ENCODE measurements at places on chromosomes 4 and X. TPM values are rescaled to one million over a fixed set of nuclear protein-coding genes. Genes with fewer than 3 reads are reported as not detected.
A peak's percentile ranks its signal among the peaks of the same experiment; 100 is the strongest.

GRCh38 chr4:180949424-180950213 lies 1293.6 kb upstream of the TENM3 start:
- DNase-seq, result no peak
- H3K27me3 ChIP-seq, result no peaks in the 10 kb centered on the region
- H3K36me3 ChIP-seq, result no peaks in the 10 kb centered on the region

DNA sequence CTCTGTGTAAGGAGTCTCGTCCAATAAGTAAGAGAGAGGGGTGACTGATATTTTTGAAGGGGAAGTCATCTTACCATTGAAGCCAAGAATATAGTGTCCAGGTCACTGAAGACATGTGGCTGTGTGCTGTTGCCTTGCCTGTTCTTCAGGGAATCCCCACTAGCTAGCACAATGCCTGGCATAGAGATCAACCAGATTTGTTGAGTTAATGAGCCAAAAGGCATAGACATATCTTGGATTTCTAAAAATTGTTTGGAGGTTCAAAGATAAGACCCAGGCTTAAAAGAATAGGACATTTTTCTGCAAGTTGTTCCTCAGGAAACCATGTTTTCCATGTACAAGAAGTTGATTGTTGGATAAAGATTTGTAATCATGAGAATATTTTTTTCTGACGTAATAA lies 119.3 kb upstream of the DKK2 start:
- no peaks in the 10 kb centered on the region for H3K27me3 ChIP-seq
- H3K4me1 ChIP-seq, result no peaks in the 10 kb centered on the region
- no peak overlapping the region for H3K4me3 ChIP-seq
- DNase-seq, result no peak

CCDC160 gene
- 1.5 TPM for total RNA-seq

TAF7L gene
- 0.27 TPM for total RNA-seq

GRCh38 chr4:48704091-48704802 lies 75.8 kb downstream of the FRYL start:
- no peak overlapping the region for H3K4me3 ChIP-seq
- H3K27me3 ChIP-seq, result no peaks in the 10 kb centered on the region
- no peak overlapping the region for H3K27ac ChIP-seq
- H3K36me3 ChIP-seq, result peaks cover 2% of the 10 kb centered on the region
- DNase-seq, result no peak

GPM6B gene
- total RNA-seq, result 21.5 TPM

NUP54 gene
- 34.2 TPM for total RNA-seq

GRCh38 chrX:52424656-52425055 lies 55.8 kb downstream of the XAGE2 start:
- peaks cover 5% of the 10 kb centered on the region for H3K4me1 ChIP-seq
- no peaks in the 10 kb centered on the region for H3K36me3 ChIP-seq
- no peaks in the 10 kb centered on the region for H3K27me3 ChIP-seq

AMTN gene
- not detected for total RNA-seq

GRCh38 chrX:115344885-115345614 lies 55.5 kb downstream of the LUZP4 start:
- H3K27me3 ChIP-seq, result no peaks in the 10 kb centered on the region
- H3K36me3 ChIP-seq, result no peaks in the 10 kb centered on the region
- no peak overlapping the region for H3K4me3 ChIP-seq
- peak overlapping the region; percentile 60 for H3K27ac ChIP-seq
- H3K4me1 ChIP-seq, result peaks cover 12% of the 10 kb centered on the region

GRCh38 chrX:2507904-2508627 lies 7.3 kb upstream of the DHRSX start:
- H3K4me1 ChIP-seq, result no peaks in the 10 kb centered on the region
- H3K27ac ChIP-seq, result no peak overlapping the region
- no peak for DNase-seq
- no peaks in the 10 kb centered on the region for H3K36me3 ChIP-seq
